NCI-H2227 treated with DMSO at 0.1 percent for 48 hours (cell line): ENCODE measurements at places on chromosomes 12 and 14.

DNA sequence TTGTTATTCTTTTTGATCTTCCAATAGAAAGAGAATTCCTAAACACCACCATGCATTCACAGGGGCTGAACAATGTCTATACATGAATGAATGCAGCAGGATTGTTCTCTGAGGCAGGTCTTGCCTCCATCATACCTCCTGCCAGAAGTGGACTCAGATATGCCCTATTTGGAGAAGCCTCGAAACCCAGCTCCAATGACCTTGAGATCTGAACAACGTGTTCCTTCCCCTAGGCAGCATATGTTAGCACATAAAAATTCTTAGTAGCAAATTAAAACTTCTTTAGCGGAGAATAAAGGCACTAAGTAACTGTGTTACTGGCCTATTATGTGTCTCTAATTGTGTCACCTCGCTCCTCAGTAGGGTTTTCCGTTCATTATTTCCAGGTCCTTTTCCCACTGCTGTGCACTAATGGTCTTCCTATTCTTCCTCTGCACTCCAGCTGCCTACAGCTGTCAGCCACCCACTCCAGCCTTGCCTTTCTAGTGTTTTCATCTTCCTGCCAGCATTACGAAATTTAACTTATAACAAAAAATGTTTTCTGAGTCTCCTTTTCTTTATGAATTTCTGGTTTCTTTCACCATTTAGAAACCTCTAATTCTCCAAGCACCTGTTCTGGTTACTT, 62.6 kb upstream of the IGF1 start:
- no peak for DNase-seq

GRCh38 chr12:3684449-3685051, 68.4 kb downstream of the CRACR2A start:
- DNase-seq = peak; percentile 72

- peak; percentile 74 for DNase-seq
Observed at GRCh38 chr12:94133964-94134795, 14.2 kb upstream of the PLXNC1 start.

DNA sequence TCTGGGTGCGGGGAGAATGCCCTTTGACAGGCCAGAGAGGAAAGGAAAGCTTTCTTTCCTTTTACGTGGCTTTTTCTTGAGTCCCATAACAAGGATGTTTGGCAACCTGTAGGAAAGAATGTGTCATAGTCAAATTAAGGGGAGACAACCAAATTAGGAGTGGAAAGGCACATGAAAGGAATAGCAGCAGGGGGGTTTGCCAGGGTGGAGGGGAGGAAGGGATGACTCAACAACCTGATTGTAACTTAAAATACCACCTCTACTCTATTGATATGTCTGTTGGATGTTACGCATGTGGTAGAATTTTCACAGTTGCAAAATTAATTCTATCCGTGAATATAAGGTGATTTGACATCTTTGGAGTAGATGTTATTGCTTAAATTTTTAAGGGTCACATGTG, 28.5 kb upstream of the MYBPC1 start:
- no peak for DNase-seq

DNA sequence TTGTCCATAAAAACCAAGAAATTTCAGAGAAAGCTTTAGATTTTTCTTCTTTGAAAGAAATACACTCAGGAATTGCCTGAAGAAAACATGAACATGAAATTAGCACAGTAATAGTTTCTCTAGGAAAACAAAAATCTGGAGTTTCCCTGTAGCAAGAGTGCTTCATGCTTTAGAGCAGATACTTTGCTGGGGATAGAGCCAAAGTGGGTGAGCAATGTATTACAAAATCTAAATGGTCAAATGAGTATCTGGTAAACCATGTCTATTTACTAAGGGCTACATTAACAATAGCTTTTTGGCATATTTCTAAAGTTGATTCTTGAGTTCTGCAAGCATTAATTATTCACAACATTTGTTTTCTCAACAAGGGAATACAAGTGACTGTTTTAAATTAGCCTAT, 26.2 kb downstream of the AVPR1A start:
- DNase-seq = no peak

- DNase-seq = no peak
Observed at GRCh38 chr14:50452979-50453705, 56.5 kb upstream of the CDKL1 start.

DNA sequence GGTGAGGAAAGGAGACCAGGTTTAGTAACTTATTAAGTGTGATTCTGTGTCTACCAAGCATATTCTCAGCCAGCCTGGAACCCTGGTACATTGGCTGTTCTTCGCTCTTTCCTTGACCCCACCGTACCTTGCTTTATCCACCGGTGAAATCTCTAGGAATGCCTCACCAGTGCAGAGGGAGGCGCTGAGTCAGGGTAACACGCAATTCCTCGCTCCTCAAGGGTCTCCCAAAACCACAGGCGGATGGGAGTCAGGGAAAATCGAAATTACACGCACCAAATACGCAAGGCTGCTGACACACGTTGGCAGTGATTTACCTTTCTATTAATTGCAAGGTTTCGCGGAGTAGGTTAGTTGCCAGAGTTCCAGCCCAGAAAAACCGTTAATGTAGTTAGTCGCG, 845 bp downstream of the L3HYPDH start:
- DNase-seq = no peak

DNA sequence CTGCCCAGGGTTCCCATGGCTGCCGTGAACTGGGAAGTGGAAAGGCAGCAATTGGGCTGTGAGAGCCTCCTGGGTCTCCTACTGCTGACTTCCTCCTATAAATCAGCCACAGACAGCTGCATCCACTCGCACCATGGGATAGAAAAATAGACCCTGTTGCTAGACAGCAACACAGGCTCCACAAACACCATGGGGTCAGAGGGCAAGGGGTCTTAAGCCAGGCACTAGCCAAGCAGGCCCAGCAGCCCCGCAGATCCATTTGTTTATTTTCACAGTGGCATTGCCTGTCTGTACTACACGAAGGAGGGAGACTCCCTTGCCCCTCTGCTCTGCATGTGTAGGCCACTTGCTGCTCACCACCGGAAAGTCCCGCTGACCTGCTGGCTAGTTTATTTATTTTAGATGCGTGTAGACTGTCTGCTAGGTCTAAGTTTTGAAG, 139.8 kb downstream of the DACT1 start:
- DNase-seq = no peak
